ENCODE measurements at places on chromosomes 3 and 15.

DNA sequence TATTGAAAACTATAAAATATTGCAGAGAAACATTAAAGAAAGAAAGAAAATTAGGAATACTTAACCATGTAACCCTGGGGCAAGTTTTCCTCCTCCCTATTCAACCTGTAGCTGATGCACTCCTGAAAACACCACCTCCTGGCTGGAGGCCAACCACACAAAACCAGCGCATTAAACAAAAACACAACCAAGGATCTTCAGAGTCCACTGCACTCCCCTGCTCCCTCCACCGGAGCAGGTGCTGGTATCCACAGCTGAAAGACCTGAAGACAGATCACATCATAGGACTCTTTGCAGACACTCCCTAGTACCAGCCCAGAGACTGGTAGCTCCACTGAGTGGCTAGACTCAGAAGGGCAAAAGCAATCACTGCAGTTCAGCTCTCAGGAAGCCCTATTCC lies 13.6 kb upstream of the ADAMTS17 start:
- DNase-seq = no peak

GRCh38 chr3:170741756-170742529 lies 128.1 kb downstream of the RPL22L1 start:
- no peak for DNase-seq

DNA sequence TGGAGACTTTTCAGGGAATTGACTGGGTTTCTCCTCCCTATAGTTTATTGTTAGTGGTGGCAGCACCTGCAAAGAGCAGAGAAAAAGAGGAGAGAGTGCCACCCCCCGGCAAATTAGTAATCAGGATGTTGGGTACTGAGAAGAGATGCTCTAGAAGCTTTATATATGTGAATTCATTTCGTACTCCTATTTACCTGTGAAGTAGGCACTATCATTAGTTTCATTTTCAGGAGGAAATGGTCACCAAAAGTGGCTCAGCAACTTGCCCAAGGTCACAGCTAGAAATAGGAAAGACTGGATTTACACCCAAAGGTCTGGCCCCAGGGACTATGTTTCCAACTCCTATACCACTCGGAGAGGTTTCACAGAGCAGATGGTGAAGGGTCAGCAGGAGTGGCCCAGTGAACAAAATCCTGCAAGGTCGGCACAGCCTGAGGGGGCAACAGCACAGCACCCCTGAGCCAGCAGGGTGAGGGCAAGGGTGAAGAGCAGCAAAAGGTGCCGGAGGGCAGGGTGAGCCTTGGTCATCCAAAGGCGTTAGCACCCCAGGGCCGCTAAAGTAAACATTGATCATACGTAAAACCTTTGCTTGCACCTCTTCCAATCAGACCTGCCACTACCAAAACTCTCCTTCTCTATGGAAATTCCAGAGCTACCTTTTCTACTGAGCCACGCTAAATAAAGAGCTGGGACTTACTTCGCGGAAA lies 23.6 kb downstream of the VGLL4 start:
- DNase-seq = no peak

- no peak for DNase-seq
Measured at GRCh38 chr3:194447161-194447560, 39.6 kb downstream of the ATP13A3 start.

DNA sequence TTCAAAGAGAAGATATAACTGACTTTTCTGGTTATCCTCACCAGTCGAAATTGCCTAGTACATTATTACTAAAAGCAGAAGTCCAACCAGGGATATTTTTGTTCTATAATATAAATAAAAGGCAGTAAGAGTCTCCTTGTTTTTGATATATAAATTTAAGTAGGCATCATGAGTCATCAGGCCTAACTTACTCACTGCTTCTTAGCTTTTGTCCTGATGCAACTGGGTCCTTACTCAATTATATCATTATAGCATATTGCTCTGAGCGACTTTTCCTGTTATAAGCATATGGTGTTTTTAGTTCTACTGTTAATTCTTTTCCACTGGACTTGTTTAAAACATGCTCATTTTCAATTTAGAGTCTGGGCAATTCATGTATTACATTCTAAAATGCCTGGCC lies 910.1 kb downstream of the MCTP2 start:
- no peak for DNase-seq

GRCh38 chr15:71440489-71441110 lies 325.3 kb downstream of the THSD4 start:
- no peak for DNase-seq

GRCh38 chr3:150599611-150600297 lies 3.4 kb upstream of the SELENOT start:
- no peak for DNase-seq

DNA sequence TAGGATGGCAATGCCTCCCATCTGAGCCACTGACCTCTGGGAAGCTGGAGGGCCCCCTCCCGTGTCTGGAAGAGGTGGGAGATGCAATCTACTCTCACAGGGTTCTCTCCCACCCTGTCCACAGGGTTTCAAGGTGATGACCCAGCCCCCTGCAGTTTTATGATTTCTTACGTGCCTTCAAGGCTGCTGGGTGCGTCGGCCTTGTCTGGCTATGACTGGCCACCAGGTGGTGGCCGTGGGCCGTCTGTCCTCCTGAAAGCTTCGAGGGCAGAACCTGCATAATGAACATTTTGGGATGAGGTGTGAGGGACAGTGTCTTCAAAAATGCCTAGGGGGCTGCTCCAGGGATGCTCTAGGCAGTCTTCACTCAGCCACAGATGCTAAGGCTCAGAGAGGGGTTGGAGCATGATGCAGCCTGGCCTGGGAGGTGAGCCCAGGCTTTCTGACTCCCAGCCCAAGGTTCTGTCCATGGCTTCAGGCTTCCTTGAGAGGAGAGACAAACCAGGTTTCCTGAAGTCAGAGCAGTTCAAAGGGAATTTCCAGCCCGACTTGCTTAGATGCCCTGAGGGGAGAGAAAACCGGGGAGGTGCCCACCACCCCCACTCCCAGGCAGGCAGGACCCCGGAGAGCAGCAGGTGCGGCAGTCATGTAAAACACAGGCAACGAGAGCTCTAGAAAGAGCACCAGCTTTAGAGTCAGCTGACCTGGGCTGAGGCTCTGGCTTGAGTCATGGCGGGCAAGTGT lies 18.7 kb downstream of the ISG20 start:
- DNase-seq = no peak

- no peak for DNase-seq
Measured at GRCh38 chr3:168511428-168512014, 415.8 kb upstream of the GOLIM4 start.

DNA sequence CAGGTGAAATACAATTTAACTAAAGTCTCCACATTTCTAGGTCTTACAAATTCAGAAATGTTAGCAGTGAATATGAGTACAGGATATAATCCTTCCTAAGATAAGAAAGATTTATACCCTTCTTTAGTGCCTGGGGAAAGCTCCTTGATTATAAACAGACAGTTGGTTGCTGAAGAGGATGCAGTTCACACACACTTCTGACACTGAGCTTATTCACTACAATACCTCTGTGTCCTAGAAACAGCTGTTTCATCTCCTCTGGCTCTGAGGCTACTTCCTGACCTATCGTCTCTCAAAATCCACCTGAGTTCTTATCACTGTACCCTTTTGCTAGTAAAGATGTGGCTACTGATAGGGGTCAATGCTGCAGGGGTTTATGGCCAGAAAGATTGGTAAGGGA lies 57.1 kb downstream of the TP63 start:
- DNase-seq = no peak

- DNase-seq = no peak
Measured at GRCh38 chr3:50401978-50402595, 42.8 kb upstream of the TMEM115 start.

- DNase-seq = no peak
Measured at GRCh38 chr3:31105438-31106077, 211.1 kb upstream of the GADL1 start.

DNA sequence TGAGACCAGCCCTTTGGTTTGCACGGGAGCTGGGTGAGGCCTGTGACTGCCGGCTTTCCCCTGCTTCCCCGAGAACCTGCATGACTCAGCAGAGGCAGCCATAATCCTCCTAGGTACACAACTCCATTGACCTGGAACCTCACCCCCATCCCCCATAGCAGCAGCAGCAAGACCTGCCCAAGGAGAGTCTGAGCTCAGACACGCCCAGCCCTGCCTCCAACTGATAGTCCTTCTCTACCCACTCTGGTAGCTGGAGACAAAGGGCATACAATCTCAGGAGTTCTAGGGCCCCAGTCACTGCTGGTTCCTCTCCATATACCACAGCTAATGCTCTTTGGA lies 141.0 kb upstream of the ARHGEF26 start:
- no peak for DNase-seq

- DNase-seq = no peak
Measured at GRCh38 chr15:36903195-36903594, 197.2 kb downstream of the MEIS2 start.

DNA sequence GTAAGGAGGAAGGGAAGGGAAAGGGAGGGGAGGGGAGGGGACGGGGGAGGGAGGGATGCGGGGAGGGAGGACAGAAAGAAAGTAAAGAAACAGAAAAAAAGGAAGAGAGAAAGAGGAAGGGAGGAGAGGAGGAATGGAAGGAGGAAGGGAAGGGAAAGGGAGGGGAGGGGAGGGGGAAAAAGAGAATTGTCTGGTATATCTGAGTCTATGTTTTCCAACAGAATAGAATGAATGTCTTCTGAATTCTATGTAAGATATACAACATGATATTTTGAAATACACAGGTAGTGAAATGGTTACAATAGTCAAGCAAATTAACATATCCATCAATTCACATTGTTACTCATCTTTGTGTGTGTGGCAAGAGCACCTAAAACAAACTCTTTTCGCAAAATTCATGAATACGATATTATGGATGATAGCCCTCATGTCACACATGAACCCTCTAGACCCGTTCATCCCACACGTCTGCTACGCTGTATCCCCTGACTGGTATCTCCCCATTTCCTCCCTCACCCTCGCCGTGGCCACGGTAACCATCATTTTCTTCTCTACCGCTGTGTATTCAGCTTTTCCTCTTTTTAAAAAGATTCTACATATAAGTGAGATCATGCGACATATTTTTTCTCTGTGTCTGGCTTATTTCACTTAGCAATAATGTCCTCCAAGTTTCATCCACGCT lies 168.9 kb downstream of the XXYLT1 start:
- no peak for DNase-seq

GRCh38 chr15:63040509-63040908 lies 2.0 kb upstream of the TPM1 start:
- DNase-seq = no peak

- DNase-seq = no peak
Measured at GRCh38 chr15:73051391-73051806, 864 bp upstream of the NEO1 start.

DNA sequence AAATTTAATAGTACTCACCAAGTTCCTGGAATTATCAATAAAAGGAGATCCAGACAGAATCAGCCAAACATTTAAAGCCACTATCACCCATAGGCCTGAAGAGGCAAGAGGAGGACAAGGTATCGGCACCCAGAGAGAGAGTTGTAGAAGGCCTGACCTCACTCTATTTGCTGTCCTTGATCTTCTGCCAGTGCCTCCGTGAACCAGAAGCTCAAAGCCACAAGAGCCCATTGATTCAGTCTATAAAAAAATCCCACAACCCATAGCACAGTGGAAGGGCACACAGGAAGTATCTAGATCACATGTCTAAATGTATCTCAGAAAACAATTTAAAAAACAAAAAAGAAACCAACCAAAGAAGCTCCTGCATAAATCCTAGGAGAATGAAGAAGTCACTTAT lies 68.6 kb upstream of the FAM174B start:
- no peak for DNase-seq

GRCh38 chr15:79991826-79992225 lies 20.8 kb upstream of the BCL2A1 start:
- no peak for DNase-seq

DNA sequence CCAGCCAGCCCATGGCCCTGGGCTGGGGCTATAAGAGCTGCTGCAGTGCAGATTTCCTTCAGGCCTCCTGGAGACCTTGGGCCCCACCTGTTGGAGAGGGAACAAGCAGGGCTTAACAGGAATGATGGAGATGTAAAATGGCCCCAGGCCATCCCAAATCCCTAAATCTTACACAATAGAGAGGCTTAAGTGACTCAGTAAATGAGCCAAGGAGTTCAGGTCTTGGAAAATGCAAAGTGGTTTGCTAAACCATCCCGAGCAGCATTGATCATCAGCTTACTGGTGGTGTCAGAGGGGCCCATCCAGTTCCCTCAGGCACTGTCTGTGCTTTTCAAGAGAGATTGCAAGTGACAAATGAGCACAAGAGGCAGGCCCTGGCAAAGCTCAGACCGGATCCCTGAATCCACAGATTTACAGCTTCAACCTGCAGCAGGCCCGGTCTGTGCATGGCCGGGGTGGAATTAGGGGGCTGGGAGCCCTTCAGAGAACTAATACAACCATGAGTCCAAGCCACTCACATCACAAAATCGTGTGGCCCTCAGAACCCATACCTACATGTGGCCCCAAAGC lies 325.4 kb downstream of the UACA start:
- DNase-seq = no peak

DNA sequence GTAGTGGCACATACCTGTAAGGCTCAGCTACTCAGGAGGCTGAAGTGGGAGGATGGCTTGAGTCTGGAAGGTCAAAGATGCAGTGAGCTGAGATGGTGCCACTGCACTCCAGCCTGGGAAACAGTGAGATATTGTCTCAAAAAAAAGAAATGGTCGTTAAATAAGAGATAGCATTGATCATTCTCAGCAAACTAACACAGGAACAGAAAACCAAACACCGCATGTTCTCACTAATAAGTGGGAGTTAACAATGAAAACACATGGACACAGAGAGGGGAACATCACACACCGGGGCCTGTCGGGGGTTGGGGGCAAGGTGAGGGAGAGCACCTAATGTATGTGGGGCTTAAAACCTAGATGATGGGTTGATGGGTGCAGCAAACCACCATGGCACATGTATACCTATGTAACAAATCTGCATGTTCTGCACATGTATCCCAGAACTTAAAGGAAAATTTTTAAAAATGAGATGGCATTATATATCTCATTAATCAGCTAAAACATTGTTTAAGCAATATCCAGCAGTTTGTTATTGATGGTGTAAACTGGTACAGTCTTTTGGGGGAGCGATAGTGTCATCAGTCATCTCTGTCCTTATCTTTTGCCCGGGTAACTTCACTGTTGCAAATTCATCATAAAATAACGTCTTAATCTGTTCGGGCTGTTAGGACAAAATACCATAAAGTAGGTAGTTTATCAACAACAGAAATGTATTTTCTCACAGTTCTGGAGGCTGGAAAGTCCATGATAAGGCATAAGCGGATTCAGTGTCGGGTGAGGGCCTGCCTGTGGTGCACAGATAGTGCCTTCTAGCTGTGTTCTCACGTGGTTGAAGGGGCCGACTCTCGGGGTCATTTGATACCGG lies 1.7 kb upstream of the MAN2A2 start:
- DNase-seq = no peak
